Cerebellar cortex (tissue), 1 donor: ENCODE measurements at places on chromosomes 16 and 17.
A peak's percentile ranks its signal among the peaks of the same experiment; 100 is the strongest.

DNA sequence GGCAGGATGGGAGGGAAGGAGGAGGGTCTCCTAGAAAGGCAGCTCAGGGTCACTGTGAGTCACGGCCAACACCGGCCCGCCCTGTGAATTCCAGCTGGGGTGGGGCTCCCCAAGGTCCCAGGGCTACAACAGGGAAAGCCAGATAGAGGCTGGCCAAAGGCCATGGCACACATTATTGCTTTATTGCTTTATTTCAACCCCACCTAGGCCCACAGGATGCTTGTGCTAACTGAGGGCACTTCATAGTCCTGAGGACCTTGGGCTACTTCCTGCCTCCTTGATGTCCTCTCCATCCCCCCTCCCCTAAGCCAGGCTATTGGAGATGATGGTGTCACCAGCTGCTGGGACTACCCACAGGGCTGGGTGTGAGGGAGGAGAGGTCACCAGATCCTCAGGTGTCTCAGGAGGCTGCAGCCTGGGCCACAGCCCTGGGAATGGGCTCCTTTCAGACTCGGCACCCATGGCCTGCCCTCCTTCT, 26.1 kb downstream of the LRRC75A start:
- DNase-seq = no peak

GRCh38 chr16:81542609-81543570, 98.3 kb downstream of the CMIP start:
- DNase-seq = no peak

DNA sequence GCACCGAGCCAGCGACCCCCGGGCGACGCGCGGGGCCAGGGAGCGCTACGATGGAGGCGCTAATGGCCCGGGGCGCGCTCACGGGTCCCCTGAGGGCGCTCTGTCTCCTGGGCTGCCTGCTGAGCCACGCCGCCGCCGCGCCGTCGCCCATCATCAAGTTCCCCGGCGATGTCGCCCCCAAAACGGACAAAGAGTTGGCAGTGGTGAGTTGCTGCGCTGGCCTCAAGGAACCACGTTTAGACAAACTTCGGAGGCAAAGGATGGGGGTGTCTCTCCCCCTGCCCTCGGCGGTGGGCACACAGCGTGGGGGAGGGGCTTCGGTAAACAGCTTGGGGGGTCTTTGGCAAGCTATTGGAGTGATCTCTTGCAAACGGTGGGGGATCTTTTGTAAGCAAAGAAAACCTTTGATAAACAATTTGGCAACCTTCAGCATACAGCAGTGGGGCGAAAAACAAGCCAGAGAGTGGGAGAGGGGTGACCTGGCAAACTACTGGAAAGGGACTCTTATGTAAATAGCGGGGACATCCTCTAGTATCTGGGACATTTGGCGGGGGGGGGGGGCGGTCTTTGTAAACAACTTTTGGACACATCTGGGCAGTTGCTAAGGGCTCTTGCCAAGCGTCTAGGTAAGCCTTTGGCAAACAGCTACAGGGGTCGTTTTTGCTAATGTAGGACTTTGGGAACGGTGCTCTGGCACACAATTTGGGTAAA, 587 bp downstream of the MMP2 start:
- DNase-seq = no peak

DNA sequence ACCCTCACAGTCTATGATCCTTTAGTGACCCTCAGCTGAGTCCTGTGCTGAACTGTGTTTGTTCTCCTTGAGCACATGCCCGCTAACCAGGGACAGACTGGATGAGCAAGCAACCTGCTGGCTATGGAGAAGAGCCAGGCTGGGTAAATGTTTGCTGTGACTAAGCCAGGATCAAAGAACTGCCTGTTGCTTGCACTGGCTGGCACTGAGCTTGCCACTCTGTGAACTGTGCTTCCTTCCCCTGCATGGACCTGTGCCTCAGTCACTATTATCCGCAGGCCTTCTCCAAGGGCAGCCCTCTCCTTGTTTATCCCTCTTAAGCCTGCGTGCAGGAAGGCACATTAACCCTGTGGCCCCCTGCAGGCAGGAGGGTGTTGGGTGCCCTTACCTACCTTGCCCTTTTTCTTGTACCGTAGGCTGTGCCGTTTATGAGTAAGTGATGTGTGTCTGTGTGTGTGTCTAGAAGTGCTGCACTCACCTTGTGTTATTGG, 7.4 kb downstream of the PNPO start:
- DNase-seq = peak; percentile 87

GRCh38 chr17:72613396-72613795, 479.1 kb downstream of the SLC39A11 start:
- DNase-seq = no peak

- no peak for DNase-seq
Observed at GRCh38 chr16:25689137-25689836, 2.5 kb upstream of the HS3ST4 start.

- DNase-seq = no peak
Observed at GRCh38 chr16:77536809-77537208, 102.0 kb upstream of the ADAMTS18 start.

- DNase-seq = no peak
Observed at GRCh38 chr16:78749745-78750268, 650.4 kb downstream of the WWOX start.

- no peak for DNase-seq
Observed at GRCh38 chr16:50151322-50151721, 1.8 kb upstream of the TENT4B start.

GRCh38 chr17:81553616-81554181, 1.5 kb upstream of the FAAP100 start:
- peak; percentile 66 for DNase-seq

GRCh38 chr16:12163970-12164369, 187.4 kb downstream of the SNX29 start:
- no peak for DNase-seq

GRCh38 chr17:44749076-44749979, 9.5 kb upstream of the ADAM11 start:
- DNase-seq = peak; percentile 66

- DNase-seq = peak; percentile 10
Observed at GRCh38 chr16:14303182-14303618, 232.1 kb downstream of the MRTFB start.

DNA sequence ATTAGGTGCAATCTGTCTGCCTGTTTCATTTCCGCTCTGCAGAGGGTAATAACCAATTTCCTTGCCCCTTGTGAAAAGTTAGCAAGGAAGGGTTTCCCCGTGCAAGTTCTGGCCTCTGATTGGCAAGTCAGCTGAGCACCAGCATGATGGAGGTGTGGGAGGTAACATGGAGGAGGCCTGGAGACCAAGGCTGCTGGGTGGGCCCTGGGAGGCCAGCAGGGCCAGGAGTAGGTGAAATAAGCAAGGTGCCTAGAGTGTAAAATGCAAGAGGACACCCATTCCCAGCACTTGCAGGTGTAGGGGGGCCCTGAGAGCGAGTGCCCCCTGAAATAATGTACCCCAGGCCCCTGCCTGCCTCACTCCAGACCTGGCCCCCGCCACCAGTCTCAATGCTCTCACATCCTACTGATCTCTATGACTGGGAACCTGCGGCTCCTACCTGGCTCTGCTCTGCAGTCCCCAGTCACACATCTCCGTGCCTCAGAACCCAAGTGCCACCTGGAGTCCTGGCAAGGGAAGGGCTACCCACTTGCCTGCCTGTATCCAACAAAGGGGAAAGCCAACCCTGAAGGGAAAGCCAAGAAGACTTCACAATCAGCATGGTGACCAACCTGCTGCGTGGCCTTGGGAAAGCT, 116.2 kb downstream of the C16orf78 start:
- no peak for DNase-seq

DNA sequence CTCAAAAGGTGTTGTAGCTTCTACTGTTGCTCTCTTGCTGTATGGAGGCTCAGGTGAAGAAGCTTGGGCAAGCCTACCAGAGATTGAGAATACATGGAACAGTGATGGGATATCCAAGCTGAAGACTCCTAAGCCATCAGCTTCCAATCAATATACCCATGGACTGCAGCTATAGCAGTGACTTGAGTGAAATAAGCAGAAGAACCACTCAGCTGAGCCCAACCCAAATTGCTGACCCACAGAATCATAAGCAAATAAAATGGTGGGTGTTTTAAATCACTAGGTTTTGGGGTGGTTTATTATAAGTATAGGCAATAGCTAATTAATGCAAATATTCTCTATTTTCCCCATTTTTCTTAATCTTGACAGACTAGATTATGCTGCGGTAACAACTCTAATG, 147.7 kb upstream of the SALL1 start:
- no peak for DNase-seq

DNA sequence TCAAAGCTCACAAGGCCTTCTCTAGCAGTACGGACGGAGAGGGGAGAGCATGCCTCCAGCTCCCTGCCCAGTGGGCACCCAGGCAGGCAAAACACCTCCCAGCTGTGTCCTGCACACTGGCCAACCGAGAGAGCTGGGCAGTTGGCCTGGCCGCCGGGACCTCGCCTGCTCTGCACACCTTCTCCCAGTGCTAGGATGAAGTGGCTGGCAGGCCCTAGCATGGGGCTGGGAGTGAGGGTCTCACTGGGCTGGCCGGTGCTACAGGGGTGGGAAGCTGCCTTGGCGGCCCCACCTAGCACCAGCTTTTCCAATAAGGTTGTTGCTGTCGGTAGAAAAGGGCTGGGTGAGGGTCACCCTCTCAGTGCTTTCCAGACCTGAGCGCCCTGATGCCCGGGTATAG, 60.2 kb downstream of the SDK2 start:
- DNase-seq = no peak

DNA sequence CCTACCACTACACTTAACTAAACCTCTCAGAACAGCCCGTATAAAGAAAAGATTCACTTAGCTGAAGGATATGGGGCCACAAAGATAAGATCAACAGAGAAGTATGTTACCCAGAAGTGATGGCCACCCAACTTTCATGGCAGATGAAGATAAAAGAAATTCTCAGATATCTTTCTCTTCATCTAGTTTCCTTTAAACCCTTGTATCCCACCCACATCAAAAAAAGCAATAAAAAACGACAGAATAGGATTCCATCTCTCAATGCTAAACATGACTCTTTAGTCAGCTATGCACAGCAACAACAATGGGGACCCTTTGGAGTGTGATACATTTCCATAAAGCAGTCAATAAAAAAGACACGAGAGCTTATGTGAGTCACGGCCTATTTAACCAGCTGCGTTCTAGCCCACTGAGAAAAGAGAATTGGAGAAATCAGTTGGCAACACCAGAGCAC, 86.6 kb downstream of the SNX11 start:
- DNase-seq = no peak

DNA sequence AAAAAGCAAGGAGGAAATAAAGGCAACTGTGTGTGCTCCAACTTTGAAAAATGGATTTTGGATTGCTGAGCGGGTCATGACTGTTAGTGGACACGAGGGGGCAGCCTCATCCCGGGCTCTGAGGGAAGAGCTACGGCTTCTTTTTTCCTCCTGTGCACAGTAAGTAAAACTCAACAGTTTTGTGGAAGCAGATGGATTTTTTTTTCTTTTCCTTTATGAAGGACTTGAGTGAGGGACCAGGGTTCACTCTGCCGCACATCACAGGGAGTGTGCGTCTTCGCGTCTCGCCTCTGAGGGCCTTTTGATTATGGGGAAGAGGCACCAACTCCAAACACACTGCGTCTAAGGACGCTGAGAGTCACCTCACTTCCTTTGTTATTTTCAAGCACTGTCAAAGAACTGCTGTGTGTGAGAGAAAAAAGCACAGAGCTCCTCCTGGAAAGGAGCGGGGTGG, 80.3 kb upstream of the GOT2 start:
- peak; percentile 50 for DNase-seq

GRCh38 chr16:53090591-53091411, 36.0 kb downstream of the CHD9 start:
- peak; percentile 65 for DNase-seq

- no peak for DNase-seq
Observed at GRCh38 chr17:63587770-63588169, 12.9 kb upstream of the TACO1 start.

DNA sequence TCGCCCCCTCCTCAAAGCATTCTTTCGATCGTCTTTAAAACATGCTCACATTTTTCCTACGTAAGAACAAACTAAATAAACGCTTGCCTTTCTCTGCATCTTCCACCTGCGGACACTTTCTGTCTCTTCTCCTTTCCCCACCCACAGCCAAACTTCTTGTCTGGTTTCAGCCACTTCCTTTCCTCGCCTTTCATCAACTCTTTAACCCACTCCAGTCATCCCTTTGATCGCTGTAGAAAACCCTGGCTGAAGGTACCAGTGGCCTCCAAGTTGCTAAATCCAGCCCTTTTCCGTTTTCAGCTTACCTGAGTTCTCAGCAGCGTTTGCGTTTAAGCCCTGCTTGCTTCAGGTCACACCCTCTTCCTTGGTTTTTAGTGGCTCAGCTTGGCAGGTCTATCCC, 483 bp downstream of the RPA1 start:
- peak; percentile 48 for DNase-seq

DNA sequence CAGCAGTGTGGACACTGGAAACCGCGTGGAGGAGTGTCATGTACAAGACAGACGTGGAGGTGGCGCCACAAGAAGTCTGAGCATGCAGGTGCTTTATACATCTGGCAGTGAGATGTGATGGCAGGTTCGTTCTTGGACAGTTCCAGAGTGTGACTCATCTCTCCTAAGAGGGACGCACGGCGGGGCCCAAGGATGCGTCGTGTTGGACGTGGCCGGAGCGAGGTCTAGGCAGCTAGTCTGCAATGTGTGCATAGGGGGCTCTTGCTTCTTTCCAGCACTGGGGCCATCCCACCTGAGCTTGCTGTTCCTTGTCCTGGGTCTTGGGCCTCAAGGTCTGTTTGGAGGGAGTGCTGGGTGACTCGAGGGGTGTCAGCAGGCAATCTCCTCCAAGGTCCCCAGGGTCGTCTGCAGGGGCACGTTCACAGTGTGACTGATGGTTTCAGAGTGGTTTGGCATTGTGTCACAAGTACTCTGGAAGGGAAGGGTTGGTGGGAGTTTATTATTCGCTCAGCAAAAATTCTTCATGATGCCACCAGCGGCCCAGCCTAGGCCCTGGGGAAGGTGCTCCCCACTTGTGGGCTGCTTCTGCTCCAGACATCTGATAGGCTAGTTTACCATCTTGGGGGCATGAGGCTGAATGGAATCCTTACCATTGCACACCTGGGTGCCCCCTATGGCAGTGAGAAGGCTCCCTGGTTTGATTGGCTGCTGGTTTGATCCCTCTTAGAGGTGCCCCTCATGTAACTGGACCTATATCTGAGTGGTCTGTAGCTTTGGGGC, 22.1 kb downstream of the SPACA3 start:
- no peak for DNase-seq

DNA sequence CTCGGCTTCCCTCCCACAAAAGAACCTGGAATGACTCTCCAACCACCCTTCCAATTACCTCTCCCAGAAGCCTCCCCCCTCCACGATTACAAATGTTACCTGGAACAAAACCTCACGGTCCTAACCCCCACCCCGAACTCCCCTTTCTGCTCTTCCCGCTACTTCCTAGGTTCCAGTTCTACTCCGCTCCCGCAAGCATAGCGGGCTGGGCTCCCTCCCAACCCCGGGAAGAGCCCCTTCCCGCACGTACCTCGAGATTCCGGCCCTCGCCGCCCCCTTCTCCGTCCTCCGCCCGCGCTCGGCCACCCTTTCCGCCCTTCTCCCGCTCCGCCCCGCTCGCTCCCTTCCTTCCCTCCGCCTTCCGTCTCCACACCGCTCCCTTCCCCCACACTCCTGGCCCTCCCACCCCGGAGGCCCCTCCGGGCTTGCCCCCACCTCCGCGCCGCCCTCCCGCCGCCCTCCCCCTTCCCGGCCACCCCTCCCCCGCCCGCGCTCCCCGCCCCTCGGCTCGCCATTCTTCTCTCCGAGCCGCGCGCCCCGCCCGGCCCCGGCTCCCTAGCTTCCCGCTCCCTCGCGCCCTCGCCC, 457 bp downstream of the CHTF8 start:
- peak; percentile 49 for DNase-seq
